ENCODE measurements at places on chromosomes 3 and 15.

- DNase-seq, result no peak
These were observed 40.6 kb downstream of the AMOTL2 start for GRCh38 chr3:134333522-134334181.

DNA sequence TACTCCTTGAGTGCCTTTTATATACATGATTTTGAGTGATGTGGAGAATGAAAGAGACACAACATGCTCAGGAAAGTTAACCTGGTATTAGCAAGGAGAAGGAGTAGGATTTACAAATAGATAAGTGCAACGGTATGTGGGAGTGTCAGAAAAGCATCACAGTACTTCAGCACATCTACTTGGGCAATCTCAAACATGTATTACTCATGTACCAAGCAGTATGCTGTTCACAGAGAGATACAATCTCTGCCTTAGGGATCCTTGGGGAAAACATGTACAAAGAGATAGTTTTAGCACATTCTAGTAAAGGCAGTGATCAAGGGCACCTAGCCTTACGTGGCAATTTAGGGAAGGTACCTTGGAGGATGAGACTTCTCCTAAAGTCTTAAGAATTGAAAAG is 146.5 kb downstream of the FILIP1L start:
- DNase-seq, result peak; percentile 28

DNA sequence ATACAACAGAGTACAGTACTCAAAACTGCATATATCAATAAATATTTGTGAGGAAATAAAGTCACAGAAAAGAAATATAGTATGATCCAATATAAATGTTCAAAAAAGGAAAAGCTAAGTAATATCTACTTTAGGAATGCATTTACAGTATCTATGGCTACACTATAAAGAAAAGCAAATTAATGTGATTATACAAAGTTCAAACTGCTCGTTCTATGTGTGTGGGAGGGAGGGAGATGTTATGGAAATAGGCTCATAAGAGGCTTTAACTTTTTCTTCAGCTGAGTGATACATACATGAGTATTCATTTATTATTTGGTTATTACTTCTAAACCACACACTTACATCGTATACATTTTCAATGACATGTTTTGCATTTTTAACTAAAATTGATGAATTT is 377.7 kb upstream of the AGTR1 start:
- DNase-seq, result no peak

- DNase-seq, result no peak
These were observed 14.4 kb upstream of the TM4SF4 start for GRCh38 chr3:149460117-149460516.

- DNase-seq, result no peak
These were observed 4.0 kb downstream of the RAB11A start for GRCh38 chr15:65873256-65873655.

DNA sequence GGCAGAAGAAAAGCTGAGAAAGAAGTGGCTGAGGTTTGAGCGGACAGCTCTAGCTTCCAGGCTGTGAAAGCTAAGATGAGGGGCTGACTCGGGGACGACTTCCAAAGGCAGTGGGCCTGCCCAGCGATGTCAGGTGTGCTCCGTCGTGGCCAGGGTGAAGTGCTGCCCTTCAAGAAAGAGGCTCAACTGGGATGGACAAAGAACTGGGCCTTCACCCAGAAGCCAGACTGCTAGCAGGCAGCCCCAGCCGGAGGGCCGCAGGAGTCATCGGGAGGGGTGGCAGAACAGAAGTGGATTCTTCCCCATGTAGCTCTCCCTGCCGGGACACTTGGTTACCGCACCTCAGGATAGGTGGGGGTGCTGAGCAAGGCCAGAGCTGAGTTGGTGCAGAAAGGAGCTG is 13.1 kb upstream of the SEC13 start:
- no peak for DNase-seq

GRCh38 chr15:41291065-41291631 is 41.2 kb downstream of the OIP5 start:
- DNase-seq, result no peak

GRCh38 chr3:71551311-71551919 is 32.1 kb downstream of the FOXP1 start:
- no peak for DNase-seq

DNA sequence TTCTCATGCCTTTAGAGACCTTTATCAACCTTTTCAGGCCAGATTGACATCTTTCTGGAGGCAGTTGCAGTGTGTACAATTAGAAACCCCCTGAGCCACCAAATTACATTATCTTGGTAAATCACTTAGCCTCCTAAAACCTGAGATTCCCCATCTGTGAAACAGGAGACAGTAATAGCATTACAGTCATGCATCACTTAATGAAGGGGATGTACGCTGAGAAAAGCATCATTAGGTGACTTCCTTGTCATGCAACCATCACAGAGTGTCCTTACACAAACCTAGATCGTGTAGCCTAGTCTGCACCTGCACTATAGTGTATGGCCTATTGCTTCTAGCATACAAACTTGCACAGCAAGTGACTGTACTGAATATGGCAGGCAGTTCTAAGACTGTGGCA is 400.8 kb upstream of the CNTN3 start:
- DNase-seq, result no peak

DNA sequence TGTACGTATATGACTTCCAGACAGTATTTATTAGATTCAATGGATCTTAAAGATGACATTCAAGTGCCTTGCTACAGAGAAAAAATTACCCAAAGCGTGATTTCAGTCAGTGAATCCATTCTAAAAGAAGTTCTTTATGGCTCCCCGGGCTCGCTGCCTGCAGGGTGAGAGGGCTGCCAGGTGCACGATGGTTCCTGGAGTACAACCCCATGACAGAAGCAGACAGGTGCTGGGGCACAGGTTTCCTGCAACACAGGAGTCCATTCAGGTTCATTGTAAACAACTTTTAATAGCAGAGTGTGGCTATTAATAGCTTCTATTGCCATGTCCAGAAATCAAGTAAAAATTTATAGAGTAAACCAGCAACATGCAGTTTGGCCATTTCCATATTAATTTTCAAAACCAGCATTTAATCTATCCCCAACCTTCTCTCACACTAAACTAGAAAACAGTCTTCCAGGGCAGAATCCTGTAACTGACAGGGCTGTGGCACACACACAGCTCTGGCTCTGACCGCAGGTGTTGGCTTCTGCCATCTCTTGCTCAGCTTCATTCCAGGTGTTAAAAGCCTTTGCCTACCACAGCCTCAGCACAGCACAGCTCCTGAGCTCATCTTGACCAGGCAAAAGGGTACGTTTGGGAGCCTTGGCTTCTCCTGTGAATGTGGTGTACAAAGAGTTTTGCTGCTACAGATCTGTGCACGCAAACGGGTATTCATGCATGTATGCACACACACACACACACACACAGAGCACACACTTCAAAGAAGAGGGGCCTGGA is 185.9 kb downstream of the MEX3B start:
- no peak for DNase-seq

DNA sequence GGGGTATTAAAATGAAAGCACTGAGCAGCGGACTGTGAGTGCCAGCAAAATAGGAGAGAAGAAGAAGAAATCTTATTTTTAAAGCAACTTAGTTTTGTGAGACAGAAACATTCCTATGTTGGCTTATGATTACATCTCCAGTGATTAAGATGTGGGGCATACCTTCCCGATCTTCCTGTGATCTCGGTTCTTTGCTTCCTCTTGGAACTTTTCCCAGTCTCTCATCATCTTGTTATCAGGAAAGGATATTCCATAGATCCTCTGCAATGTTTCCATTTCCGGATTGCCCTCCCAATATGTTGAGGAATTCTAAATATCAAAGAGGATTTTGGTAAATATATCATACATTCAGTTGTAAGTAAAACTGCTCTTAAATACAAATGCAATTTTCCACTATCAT is 22.2 kb downstream of the TARS3 start:
- no peak for DNase-seq

- DNase-seq, result no peak
These were observed 129.6 kb downstream of the CTNNB1 start for GRCh38 chr3:41328926-41329325.

- no peak for DNase-seq
These were observed 541.8 kb downstream of the NLGN1 start for GRCh38 chr3:173939331-173939730.

DNA sequence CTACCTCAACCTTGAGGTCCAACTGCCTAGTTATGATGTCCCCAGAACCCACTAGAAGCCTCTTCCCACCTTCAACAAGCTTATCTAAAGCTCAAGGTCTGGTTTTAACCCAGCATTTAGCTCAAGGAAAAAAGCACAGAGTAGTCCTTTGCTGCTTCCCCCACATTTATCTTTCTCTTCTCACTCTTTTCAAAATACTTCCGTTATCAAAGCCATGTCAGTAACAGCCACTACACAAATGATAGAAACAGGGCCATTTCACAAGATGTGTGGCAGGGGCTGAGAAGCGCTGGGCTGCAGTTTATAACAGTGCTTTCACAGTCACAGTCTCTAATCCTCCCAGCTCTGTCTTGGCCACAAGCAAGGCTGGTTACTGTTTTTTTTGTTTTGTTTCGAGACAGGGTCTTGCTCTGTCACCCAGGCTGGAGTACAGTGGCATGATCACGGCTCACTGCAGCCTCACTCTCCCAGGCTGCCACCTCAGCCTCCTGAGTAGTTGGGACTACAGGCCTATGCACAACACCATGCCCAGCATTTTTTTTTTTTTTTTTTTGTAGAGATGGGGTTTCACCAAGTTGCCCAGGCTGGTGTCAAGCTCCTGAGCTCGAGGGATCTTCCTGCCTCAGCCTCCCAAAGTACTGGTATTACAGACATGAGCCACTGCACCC is 218.8 kb downstream of the OSBPL10 start:
- no peak for DNase-seq

GRCh38 chr3:186882150-186882524 is 39.6 kb downstream of the ADIPOQ start:
- no peak for DNase-seq

- no peak for DNase-seq
These were observed 114.3 kb downstream of the NSUN3 start for GRCh38 chr3:94176988-94177745.

DNA sequence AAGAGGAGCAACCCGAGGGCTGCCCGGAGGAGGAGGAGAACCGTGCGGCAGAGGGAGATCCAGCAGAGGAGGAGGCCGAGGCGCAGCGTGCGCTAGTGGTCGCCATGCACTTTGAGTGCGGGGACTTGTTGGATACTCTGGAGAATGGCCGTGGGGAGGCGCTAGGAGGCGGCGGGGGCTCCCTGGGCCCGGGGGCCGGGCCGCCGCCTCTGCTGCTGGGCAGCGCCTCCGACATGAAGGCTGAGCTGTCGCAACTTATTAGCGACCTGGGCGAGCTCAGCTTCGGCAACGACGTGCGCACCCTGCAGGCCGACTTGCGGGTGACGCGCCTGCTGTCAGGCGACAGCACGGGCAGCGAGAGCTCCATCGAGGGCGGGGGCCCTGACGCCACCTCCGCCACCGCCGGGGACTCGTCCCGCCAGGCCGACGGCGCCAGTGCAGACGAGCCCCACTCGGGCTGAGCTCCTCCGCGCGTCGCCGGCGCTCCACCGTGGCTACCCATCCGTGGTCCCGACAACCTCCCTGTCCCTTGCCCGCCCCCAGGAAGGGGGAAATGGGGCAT is 2.0 kb downstream of the FAM43A start:
- DNase-seq, result no peak

- DNase-seq, result no peak
These were observed at the start of gene IMPG2 for GRCh38 chr3:101320475-101320874. Gene IMPG2, minus strand, starts transcription at chr3:101320575. Its CDS starts 203 bp downstream, at chr3:101320372.

GRCh38 chr3:65848024-65848423 is 190.7 kb downstream of the MAGI1 start:
- DNase-seq, result no peak

- DNase-seq, result no peak
These were observed 58.1 kb downstream of the CLASP2 start for GRCh38 chr3:33659856-33660434.

GRCh38 chr3:169818316-169818715 is 5.6 kb upstream of the LRRC34 start:
- no peak for DNase-seq
